ENCODE measurements at places on chromosomes 7 and 10. TPM values are rescaled to one million over a fixed set of nuclear protein-coding genes. Genes with fewer than 3 reads are reported as not detected.

Gene ARHGAP21
- 53.0 TPM for total RNA-seq

Gene UPK3BL1
- total RNA-seq, result 119 TPM

Gene OR2A5
- total RNA-seq, result not detected

Gene GRM3
- total RNA-seq, result not detected

DNA sequence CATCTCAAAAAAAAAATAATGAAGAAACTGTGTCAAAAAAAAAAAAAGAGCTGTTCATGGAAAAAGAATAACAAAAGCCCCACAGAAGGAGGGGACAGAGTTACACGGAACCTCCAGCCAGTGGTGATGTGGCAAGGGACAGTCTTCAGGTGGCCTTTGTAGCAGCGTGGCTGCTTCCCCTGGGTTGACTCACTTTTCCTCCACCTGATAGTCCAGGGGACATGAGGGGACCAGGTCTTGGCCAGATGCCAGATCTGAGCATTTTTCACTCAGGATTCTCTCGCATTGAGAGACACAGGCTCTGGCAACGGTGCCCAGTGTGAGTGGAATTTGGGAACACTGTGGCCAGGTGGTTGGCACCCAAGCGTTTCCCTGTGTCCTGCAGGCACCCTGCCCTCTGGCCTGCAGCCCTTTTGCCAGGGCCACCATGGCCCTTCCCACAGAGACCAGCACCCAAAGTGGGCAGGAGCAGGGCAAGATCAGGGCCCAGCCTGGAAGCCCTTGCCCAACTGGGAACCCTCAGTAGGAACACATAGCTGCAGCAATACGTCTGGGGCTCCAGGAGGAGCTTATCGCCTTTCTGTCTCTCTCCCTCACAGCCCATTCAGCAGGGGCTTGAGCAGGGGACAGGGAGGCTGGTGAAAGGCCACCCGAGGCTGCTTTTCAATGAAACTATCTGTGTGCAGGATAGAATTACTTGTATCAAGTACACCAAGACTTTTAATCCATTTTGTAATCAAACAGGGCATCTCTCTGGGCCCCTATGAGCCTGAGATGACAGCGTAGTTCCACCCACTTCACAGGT, 159.1 kb downstream of the UBE2H start:
- DNase-seq, result no peak
- no peaks in the 10 kb centered on the region for H3K36me3 ChIP-seq
- no peaks in the 10 kb centered on the region for H3K4me1 ChIP-seq
- peaks cover 3% of the 10 kb centered on the region for H3K27me3 ChIP-seq
- no peak overlapping the region for H3K4me3 ChIP-seq

DNA sequence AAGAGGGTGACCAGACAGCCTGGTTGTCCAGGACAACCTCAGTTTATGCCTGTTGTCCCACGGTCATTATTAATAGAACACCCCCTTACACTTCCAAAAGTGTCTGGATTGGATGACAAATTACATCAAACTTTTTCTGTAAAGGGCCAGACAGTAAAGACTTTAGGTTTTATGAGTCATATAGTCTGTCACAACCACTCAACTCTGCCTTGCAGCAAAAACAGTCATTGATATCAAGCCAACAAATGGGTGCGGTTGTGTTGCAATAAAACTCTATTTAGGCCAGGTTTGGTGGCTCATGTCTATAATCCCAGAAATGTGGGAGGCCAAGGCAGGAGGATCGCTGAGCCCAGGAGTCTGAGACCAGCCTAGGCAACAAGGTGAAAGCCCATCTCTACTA, 66.7 kb upstream of the ATP6V0A4 start:
- H3K36me3 ChIP-seq, result no peaks in the 10 kb centered on the region
- H3K27me3 ChIP-seq, result no peaks in the 10 kb centered on the region
- DNase-seq, result no peak
- no peaks in the 10 kb centered on the region for H3K4me1 ChIP-seq
- no peak overlapping the region for H3K27ac ChIP-seq
- no peak overlapping the region for H3K4me3 ChIP-seq

GRCh38 chr7:31408140-31408729, 67.7 kb upstream of the NEUROD6 start:
- no peaks in the 10 kb centered on the region for H3K4me1 ChIP-seq
- H3K27me3 ChIP-seq, result no peaks in the 10 kb centered on the region
- no peaks in the 10 kb centered on the region for H3K36me3 ChIP-seq
- no peak overlapping the region for H3K27ac ChIP-seq
- no peak overlapping the region for H3K4me3 ChIP-seq

- H3K36me3 ChIP-seq, result no peaks in the 10 kb centered on the region
- DNase-seq, result no peak
- H3K27ac ChIP-seq, result no peak overlapping the region
- no peak overlapping the region for H3K4me3 ChIP-seq
- no peaks in the 10 kb centered on the region for H3K4me1 ChIP-seq
Observed at GRCh38 chr7:107838816-107839565, 36.0 kb upstream of the SLC26A3 start.

DNA sequence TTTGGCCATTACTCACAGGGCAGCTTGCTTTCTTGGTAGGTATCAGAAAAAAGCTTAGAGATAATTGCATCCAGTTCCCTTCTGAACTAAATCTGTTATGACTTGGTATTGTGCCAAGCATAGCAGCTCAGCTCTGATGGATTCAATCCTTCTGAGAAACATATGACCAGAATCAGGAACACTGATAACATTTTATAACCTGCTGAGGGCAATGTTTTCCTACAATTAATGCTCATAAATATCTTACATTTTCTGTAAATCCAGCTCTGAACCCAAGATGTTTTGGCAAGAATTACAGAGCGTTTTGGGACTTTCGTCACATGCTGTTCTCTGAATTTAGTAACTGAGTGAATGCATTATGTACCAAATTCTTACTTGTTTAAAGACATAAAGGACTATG, 167.8 kb downstream of the KIF20B start:
- H3K4me1 ChIP-seq, result no peaks in the 10 kb centered on the region
- no peaks in the 10 kb centered on the region for H3K36me3 ChIP-seq
- no peak overlapping the region for H3K4me3 ChIP-seq
- no peak for DNase-seq
- no peak overlapping the region for H3K27ac ChIP-seq

DNA sequence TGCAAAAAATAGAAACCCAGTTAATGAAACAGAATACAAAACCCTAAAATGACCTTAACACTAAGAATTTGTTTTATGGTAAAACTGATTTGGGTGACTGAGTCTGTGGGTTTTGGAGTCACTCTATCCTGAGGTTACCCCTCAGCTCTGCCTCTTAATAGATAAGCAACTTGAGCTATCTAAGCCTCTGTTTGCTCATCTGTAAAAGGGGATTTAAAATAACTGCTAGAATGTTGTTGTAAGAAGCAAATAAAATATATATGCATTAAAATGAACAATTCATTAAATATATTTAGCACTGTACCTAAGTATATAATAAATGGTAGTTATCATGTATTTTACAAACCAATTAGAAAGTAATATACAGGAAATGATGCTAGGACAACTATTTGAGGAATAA, 115.4 kb downstream of the CABCOCO1 start:
- H3K36me3 ChIP-seq, result no peaks in the 10 kb centered on the region
- H3K27ac ChIP-seq, result no peak overlapping the region
- DNase-seq, result no peak
- H3K4me1 ChIP-seq, result no peaks in the 10 kb centered on the region
- H3K4me3 ChIP-seq, result no peak overlapping the region

DNA sequence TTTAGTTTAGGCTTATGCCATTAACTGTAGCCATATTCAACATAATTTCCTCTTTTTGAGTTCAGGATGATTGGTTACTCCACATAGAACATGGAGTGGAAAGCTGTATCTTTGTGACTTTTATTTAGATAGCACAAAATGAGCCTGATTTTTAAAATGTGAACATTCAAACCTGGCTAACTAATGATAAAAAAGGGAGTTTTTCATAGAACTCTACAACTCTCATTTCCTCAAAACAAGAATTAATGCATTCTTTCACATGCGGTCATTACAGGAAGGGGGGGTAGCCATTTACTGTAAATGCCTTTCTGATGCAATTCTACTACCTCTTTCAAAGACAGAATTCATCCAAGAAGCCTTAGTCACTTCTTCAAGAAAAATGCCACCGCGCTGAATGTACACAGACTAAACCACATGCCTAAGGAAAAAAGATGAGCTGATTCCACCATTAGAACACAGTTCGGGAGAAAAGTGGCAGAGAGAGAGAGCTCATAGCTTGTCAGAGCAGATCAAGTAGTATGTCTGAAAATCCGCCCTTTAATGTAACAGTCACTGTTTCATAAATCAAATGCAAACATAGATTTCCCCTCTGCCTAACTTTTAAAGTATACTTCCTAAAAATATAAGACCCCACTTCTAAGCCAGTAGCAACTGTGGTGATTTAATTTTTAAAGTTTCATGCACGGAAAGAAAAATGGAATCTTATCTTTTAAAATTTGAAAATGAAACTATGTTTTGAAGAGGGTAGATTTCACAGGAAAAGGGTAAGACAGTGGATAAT, 226.4 kb upstream of the KLF14 start:
- H3K4me3 ChIP-seq, result peak overlapping the region; percentile 98
- H3K27me3 ChIP-seq, result no peaks in the 10 kb centered on the region
- peak overlapping the region; percentile 97 for H3K27ac ChIP-seq

DNA sequence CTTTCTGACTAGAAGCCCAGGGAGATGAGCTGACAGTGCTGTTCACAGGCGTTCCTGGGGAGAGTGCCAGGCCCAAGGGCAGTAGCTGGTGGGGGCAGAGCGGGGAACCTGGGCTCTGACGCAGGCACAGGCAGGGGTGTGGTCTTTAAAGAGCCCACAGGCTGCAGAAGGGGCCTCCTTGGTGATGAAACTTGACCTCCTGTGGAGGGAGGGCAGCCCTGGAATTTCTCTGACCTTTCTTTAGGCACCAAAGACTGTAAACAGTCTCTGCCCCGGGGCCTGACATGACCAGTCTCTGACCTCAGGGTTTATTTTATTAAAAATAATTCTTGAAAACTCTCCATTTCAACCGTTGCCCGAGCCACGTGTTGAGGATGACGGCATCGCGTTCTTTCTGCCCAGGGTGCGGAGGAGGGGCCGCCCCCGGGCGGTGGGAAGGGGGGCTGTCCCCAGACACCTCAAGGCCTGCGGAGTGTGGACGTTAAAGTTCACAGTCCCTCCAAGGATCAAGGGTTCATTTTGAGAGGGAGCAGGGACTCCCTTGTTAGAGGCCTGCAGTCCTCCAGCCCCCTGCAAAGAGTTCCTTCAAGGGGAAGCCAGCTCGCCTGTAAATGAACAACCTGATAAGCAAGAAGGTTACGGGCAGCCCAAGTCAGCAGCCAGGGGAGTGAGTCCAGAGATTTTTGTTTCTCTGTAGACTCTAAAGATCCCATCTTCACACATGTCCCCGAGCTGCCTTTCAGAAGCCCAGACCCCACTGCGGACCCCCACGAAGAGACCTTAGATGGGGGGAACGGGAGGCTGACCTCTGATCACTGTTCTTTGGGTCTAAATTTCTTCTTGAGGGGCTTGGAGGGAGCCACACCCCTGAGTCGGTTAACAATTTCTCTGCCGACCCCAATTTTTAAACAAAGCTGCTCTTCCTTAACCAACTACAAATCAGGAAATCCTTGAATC, 128.9 kb downstream of the VIPR2 start:
- no peaks in the 10 kb centered on the region for H3K27me3 ChIP-seq
- no peaks in the 10 kb centered on the region for H3K36me3 ChIP-seq
- no peak for DNase-seq
- H3K27ac ChIP-seq, result no peak overlapping the region
- no peaks in the 10 kb centered on the region for H3K4me1 ChIP-seq
